ENCODE measurements at places on chromosomes 1 and 21.

GRCh38 chr1:2300004-2300771 is 72.1 kb downstream of the SKI start:
- peak; percentile 76 for DNase-seq

DNA sequence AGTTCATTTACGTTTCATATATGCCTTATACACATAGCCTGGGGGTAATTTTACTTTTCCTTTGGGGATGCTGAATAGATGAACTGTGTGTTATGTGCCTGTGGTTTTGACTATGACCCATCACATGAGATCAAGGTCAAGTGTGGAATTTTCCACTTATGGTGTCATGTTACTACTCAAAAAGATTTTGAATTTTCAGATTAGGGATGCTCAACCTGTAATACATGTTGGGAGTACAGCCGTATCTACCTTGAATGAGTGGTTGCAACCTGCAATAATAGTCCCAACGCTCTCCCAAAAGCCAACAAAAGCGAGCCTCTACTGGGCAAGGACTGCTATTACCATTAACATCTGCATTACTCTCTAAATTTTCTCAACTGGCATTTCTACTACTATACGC is 68.5 kb upstream of the SDC3 start:
- DNase-seq = no peak

- DNase-seq = no peak
Measured at GRCh38 chr1:36304970-36305914, 926 bp upstream of the SH3D21 start.

- no peak for DNase-seq
Measured at GRCh38 chr1:30618335-30618747, 105.0 kb downstream of the MATN1 start.

GRCh38 chr1:169601096-169601881 is 15.0 kb upstream of the F5 start:
- no peak for DNase-seq

DNA sequence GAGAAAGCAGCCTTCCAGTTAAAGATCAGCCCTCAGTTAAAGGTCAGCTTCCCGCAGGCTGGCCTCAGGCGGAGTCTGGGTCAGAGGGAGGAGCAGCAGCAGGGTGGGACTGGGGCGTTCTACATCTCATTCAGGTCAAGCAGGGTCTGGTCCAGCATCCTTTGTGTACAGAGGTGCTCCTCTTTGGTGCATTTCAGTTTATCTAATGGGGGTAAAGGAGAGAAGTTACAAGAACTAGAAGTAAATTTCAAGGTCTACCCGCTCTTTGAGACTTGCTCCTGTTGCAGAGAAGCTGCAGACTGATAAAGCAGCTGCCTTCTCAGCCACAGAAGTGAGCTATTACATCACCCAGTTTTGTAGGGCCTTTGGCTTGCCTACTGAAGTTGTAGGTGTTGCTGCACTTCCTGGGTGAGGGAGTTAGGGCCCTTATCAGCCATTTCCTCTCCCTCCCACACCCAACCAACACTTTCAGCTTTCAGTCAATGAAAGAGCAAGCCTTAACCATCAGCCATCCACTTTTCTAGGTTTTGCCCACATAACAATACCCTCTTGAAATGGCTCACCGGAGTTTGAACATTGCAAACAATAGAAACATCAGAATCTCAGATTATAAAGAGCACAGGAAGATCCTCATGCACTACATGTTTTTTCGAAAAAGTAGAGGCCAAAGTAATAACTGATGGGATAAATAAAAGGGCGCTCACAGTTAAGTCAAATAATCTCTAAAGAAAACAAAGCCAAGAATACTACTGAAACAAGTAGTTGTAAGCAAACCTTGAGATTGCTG is 2.8 kb upstream of the NUP210L start:
- DNase-seq = peak; percentile 22

DNA sequence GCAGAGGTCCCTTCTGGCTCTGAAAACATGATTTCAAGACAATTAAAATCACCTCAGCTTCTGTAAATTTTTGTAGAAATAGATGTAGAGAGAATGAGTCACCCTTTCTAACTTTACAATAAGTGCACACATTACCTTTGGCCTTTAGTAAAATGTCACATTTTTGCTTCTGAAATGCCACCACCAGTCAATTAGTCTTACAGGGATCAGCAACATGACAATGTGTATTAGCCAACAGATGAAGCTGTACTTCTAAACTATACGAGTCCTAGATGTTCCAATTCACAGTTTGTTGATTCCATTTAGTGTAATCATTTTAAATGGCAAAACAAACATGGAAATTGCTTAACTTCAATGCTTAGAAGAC is 23.1 kb downstream of the C21orf91 start:
- no peak for DNase-seq

GRCh38 chr21:43204638-43205037 is 35.8 kb downstream of the CRYAA start:
- no peak for DNase-seq

- no peak for DNase-seq
Measured at GRCh38 chr1:40390857-40391256, 17.3 kb downstream of the SMAP2 start.

DNA sequence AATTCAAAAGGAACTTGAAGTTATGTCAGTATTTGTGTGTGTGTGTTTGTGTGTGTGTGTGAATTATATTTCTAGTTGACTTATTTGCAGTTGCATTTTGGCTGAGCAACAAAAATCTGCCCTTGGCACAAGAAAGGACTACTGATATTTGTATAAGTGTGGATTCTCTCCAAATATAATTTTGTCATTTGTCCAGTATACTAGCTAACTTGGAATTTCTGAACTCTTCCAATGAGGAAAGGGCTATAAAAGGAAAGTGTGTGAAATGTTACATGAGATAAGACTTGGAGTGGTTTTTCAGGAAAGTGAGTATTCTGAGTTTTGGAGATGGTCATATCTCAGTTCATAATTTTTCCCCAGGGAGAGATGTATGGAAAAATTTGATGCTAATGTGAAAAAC is 1384.1 kb upstream of the B3GALT2 start:
- no peak for DNase-seq

DNA sequence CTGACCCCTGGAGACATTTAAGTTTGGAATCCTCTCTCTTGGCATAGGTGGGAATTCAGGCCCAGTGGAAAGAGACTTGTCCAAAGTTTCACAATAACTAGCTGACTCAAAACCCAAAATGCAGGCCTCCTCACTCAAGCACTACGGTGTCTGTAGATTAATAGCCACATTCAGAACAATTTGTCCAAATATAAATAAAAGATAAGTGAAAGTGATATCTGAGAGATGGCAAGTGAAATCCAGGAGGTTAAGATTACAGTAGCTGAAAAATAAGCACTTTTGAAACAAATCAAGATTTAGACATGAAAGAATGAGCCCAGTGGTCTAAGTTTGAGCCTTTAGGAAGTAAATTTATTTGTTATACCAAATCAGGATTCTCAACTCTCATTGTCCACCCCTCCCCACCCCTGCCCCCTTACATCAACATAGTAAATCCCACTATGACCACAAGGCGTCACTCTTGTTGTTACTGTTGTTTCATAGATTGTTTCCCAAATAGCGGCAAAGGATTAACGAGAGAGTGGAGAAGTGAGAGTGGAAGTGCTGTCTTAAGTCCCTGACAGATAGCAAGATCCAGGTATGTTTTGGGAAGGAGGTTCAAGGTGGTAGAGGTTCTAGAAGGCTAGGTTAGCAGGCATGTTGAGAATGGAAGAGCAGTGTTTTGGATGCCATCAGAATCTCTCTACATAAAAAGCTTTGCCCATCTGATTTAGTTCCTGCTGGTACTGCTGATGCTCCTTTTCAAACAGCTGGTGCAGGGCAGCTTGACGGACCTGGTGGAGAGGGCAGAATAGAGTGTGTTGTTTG is 7.1 kb upstream of the TPM3 start:
- DNase-seq = no peak

- no peak for DNase-seq
Measured at GRCh38 chr1:42380586-42381279, at the start of gene RIMKLA. RIMKLA (plus strand) TSS chr1:42380792; CDS start chr1:42380935, 143 bp downstream.

- DNase-seq = no peak
Measured at GRCh38 chr1:247453245-247453644, 4.7 kb downstream of the OR2B11 start.

DNA sequence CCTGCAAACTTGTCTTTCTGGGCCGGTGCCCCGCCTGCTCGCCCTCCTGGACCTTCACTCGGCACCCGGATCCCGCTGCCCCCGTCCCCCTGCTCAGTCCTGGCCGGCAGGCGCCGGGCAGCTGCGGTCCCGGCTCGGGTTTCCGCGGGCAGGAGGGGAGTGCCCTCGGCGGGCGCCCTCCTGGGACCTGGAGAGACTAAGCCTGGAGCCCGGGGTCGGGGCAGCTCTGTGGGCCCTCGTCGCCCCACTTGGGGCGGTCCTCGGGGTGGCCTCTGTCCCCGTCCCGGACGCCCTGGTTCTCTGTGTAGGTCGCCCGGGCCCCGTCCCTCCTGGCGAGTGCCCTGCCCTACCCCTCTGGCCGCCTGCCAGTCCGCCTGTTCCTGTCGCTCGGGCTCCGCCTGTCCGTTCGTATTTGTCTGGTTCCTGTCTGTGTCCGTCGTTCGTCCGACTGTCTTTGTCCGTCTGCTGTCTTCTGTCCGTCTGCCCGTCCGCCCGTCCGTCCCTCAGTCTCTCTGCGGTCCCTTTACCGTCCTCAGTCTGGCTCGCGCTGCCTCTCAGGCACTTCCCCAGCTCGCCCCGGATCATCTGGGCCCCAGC is 490 bp downstream of the SERINC2 start:
- DNase-seq = no peak
